Memory B cell (primary cell): ENCODE measurements at places on chromosomes 7 and 10.

- no peak for DNase-seq
- no peaks in the 10 kb centered on the region for H3K27me3 ChIP-seq
- no peaks in the 10 kb centered on the region for H3K4me1 ChIP-seq
- H3K36me3 ChIP-seq, result no peaks in the 10 kb centered on the region
- H3K4me3 ChIP-seq, result no peak overlapping the region
Observed at GRCh38 chr7:15920953-15921352, 234.5 kb upstream of the MEOX2 start.

- no peak for DNase-seq
- H3K27ac ChIP-seq, result no peak overlapping the region
- peaks cover 2% of the 10 kb centered on the region for H3K36me3 ChIP-seq
- no peak overlapping the region for H3K4me3 ChIP-seq
- peaks cover 2% of the 10 kb centered on the region for H3K4me1 ChIP-seq
Observed at GRCh38 chr7:142440906-142441411, 183.1 kb upstream of the PRSS58 start.

DNA sequence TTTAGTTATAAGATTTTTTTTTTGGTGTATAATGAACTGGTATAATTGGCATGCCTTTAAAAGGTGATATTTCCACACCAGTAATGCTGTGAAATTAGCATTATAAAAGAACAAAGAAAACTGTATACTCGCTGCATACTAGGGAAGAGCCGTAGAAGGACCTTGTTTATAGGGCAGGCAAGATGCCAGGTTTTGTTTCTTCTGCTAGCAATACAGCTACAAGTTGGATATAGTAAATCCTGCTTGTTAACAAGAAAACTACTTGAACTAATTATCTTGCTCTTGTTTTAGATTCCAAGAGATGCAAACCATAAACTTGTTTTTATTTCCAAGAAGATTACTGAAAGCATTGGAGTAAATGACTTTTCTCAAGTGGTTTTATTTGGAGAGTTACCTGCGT, 1.9 kb downstream of the DNAH11 start:
- no peak overlapping the region for H3K27ac ChIP-seq
- no peak for DNase-seq
- H3K4me1 ChIP-seq, result peaks cover 5% of the 10 kb centered on the region

- H3K27me3 ChIP-seq, result no peaks in the 10 kb centered on the region
- peaks cover 38% of the 10 kb centered on the region for H3K36me3 ChIP-seq
Observed at GRCh38 chr7:100093498-100093897, 4.7 kb downstream of the COPS6 start.

DNA sequence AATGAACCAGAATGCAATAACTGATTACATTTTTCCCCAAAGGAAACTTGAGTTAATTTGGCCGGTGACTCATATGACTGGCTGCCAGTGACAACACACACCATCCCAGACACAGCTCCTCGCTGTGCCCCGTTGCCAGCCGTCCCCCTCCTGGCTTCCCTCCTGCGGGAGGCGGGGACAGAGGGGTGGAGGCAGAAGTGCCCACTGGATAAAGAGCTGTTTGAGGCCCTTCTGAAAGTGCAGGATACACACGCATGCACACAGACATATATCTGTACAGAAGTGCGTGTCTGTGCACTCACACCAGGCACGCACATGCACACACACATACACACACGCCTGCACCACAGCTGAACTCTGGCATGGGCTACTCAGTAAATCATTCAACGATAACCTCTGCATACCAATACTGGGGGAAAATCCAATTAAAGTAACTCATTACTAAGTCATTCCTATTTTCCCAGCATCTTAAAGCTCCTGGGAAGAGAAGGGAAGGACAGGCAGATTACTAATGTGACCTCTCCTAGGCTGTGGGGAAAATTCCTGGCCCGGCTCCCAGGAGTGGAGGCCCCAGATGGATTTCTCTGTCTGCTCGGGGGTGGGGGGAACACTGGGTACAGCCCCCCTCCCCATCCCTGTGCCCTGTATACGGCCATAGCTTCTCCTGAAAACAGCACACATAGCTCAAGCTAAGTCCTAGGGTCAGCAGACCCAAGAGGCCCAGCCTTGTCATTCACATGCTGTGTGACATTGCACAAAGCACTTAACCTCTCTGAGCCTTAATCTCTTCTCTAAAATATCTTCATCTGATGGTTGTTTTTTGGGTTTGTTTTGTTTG, 52.3 kb upstream of the MYL10 start:
- H3K4me3 ChIP-seq, result no peak overlapping the region
- peaks cover 2% of the 10 kb centered on the region for H3K27me3 ChIP-seq
- no peak for DNase-seq

DNA sequence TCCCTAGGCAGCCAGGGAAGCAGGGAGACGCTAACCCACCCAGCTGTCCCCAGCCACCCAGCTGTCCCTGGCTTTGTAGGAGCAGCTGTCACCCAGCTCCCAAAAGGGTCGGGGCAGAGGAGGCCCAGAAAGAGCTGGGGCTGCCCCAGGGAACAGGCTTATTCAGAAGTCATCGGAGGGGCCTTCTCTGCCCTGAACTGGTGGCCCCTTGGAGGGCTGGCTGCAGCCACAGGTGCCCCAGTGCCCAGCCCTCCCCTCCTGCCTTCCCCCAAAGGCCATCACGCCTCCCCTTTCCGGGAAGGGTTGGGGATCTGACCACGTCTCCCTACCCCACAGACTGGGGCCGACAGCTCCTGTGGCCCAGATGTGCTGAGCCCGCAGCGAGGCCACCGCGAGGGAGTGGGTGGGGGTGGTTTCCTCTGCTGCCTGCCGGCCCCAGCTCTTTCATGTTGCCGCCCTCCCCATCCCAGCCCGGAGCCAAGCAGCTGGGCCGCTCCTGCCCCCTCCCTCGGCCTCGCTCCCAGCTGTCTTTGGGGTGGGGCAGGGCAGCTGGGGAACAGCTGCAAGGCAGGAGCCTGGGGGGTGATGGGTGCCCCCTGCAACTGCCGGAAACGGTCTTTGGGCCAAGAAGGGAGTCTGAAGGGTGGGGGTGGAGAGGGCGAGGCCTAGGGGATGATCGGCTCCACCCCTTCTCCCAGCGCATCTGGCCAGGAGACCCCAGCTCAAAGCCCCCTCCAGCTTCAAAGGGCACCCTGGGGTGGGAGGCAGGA, 16.8 kb downstream of the TRIM8 start:
- peak overlapping the region; percentile 37 for H3K4me3 ChIP-seq
- peaks cover 18% of the 10 kb centered on the region for H3K36me3 ChIP-seq

DNA sequence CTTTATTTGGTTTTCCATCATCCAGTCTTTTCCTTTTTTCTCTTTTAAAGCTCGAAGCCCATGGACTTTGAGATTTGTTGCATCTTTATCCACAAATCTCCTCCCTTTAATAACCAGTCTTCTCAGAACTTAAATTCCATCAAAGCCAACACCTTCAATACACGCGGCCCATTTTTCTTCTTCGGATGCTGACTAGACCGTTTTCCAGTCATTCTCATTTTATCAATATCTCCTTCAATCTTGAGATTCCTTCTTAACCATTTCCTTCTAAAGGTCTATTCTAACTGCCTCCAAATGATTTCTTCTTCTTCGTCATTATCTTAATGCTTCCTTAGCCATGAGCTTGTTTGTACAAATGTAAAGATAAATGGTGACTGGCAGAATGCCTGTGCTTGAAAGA, 173.5 kb downstream of the BAMBI start:
- DNase-seq, result no peak
- H3K27ac ChIP-seq, result no peak overlapping the region
- H3K27me3 ChIP-seq, result no peaks in the 10 kb centered on the region
- no peaks in the 10 kb centered on the region for H3K36me3 ChIP-seq
- no peak overlapping the region for H3K4me3 ChIP-seq
- no peaks in the 10 kb centered on the region for H3K4me1 ChIP-seq

DNA sequence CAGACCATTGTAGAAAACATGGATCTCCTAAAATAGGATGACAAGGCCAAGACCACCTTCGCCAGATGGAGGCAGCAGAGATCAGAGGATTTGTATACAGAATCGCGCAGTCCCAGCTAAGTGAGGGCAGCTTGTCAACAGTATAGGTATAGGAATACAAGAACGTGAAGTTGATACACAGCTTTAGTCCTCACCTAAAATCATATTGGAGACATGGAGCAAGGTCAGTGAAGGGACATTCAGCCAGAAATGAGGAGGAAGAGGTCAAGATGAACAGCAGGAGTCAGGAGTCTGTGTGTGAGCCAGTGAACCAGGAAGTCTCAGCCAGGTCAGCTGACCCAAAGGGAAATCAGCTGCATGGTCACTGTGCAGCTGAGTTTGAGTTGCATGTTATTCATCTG, 263.4 kb upstream of the PRKCQ start:
- no peak overlapping the region for H3K27ac ChIP-seq
- H3K27me3 ChIP-seq, result peaks cover 3% of the 10 kb centered on the region
- H3K36me3 ChIP-seq, result no peaks in the 10 kb centered on the region
- H3K4me3 ChIP-seq, result peak overlapping the region; percentile 35
- no peak for DNase-seq

GRCh38 chr10:102542800-102543418, 39.1 kb downstream of the SUFU start:
- H3K4me3 ChIP-seq, result no peak overlapping the region
- peaks cover 9% of the 10 kb centered on the region for H3K36me3 ChIP-seq
- no peak for DNase-seq
- no peak overlapping the region for H3K27ac ChIP-seq
- H3K27me3 ChIP-seq, result no peaks in the 10 kb centered on the region

- H3K27ac ChIP-seq, result peak overlapping the region; percentile 13
- peaks cover 3% of the 10 kb centered on the region for H3K36me3 ChIP-seq
- H3K27me3 ChIP-seq, result no peaks in the 10 kb centered on the region
- H3K4me1 ChIP-seq, result peaks cover 14% of the 10 kb centered on the region
Observed at GRCh38 chr7:28272461-28272877, 91.9 kb upstream of the JAZF1 start.

GRCh38 chr10:3122486-3123205, 49.9 kb downstream of the PITRM1 start:
- DNase-seq, result no peak
- no peak overlapping the region for H3K27ac ChIP-seq

DNA sequence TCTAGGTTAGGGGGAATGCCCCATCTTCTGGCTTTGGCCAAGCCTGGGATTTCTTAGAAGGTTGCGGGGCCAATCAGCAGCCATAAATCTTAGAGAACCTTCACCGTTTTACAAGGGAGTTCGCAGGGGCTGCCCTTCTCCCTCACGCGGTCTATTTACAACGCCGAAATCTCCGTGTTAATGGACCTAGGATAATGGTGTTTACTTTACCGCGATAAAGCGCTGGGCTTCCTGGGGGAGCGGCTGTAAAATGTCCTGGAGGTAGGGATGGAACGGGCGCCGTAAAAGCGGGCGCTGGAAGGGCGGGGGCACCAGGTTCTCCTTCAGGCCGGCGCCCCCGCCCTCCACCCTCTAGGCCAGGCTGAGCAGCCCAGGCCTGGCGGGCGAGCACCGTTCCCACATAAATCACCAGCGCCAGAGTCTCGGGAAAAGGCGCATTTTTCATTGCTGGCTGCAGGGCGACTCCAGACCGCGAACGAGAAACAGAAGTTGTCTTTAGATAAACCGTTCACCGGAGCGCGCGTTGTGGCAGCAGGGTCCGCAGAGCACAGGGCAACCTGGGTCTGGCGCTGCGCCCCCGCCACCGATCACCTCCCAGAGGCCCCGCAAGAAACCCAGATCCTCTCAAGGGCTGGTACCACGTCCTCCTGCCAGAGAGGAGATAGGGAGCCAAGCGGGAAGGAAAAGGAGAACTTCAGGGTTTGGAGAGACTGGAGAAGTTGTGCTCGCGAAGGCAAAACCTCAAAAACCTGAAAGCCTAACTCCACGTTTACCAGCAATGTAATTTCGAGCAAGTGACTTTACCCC, 12.5 kb upstream of the NKX2-3 start:
- no peak for DNase-seq
- no peak overlapping the region for H3K4me3 ChIP-seq
- H3K27me3 ChIP-seq, result peaks cover 18% of the 10 kb centered on the region
- H3K4me1 ChIP-seq, result peaks cover 5% of the 10 kb centered on the region
- no peaks in the 10 kb centered on the region for H3K36me3 ChIP-seq

GRCh38 chr10:132162590-132163277, 24.0 kb upstream of the DPYSL4 start:
- H3K27me3 ChIP-seq, result peaks cover 5% of the 10 kb centered on the region
- no peak for DNase-seq
- peaks cover 14% of the 10 kb centered on the region for H3K4me1 ChIP-seq
- H3K4me3 ChIP-seq, result no peak overlapping the region
- no peaks in the 10 kb centered on the region for H3K36me3 ChIP-seq

GRCh38 chr10:132392184-132392800, 4.7 kb upstream of the PWWP2B start:
- H3K27ac ChIP-seq, result peak overlapping the region; percentile 81
- no peaks in the 10 kb centered on the region for H3K27me3 ChIP-seq
- H3K4me3 ChIP-seq, result no peak overlapping the region
- peaks cover 7% of the 10 kb centered on the region for H3K36me3 ChIP-seq

GRCh38 chr7:108413782-108414492, 42.3 kb downstream of the NRCAM start:
- DNase-seq, result no peak
- H3K27ac ChIP-seq, result peak overlapping the region; percentile 45
- H3K4me3 ChIP-seq, result no peak overlapping the region
- peaks cover 2% of the 10 kb centered on the region for H3K27me3 ChIP-seq

DNA sequence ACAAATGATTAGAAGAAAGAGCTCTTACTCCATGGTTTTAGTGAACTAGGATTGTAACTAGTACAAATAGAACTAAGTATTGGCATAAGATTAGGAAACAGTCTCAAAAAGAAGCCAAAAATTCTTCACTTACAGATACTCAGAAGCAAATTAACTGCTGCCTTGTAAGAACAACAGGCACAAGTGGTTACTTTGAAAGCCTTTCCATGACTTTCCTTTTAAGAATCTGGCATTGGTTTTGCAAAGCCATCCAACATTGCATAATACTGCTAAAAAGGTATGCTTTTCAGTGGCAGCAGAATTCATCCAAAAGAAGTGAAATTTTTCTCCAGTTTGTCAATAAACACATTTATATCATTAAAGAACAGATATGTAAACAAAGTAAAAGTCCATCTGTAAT, 126.8 kb upstream of the ODAD2 start:
- no peak for DNase-seq
- H3K27ac ChIP-seq, result no peak overlapping the region
- no peak overlapping the region for H3K4me3 ChIP-seq
- peaks cover 23% of the 10 kb centered on the region for H3K36me3 ChIP-seq
- no peaks in the 10 kb centered on the region for H3K4me1 ChIP-seq

DNA sequence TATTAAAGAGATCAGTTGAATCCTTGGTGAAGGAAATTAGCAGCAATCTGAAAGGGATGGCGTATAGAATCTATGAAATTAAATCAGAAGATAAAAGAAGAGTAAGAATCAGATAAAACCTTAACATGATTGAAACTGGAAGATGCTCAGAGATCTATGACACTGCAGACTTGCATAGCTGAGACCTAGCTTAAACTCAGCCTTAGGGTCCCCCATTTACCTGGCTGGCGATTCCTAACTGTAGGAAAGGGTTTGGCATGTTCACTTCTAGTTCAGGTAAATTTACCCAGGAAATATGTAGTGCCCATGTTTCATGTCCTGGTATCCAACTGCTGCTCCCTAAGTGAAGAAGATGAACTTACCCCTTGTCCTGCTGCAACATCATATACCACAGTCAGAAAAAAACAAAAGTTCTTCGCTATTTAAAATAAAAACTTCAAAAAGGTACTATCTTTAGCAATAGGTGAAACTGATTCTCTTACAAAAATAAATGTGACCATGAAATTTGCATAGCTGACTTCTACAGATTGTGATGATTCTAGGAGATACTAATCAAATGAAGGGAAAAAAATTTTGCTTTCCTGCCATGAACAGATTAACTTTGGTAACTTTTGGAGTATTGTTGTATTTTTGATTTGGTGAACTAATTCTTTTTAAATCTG, 47.8 kb upstream of the TMEM243 start:
- no peak for DNase-seq
- no peaks in the 10 kb centered on the region for H3K36me3 ChIP-seq
- H3K27ac ChIP-seq, result no peak overlapping the region
- no peak overlapping the region for H3K4me3 ChIP-seq
- peaks cover 15% of the 10 kb centered on the region for H3K27me3 ChIP-seq
- peaks cover 7% of the 10 kb centered on the region for H3K4me1 ChIP-seq
